ENCODE measurements at places on chromosomes 12 and 14.

GRCh38 chr12:76290963-76291859 is 57.0 kb downstream of the BBS10 start:
- no peak for DNase-seq

GRCh38 chr12:102005256-102005655 is 56.5 kb downstream of the WASHC3 start:
- DNase-seq = no peak

- DNase-seq = peak; percentile 51
Observed at GRCh38 chr14:105491366-105491973, 424 bp downstream of the TEDC1 start.

GRCh38 chr12:54051026-54051842 is 2.4 kb upstream of the HOXC4 start:
- no peak for DNase-seq

DNA sequence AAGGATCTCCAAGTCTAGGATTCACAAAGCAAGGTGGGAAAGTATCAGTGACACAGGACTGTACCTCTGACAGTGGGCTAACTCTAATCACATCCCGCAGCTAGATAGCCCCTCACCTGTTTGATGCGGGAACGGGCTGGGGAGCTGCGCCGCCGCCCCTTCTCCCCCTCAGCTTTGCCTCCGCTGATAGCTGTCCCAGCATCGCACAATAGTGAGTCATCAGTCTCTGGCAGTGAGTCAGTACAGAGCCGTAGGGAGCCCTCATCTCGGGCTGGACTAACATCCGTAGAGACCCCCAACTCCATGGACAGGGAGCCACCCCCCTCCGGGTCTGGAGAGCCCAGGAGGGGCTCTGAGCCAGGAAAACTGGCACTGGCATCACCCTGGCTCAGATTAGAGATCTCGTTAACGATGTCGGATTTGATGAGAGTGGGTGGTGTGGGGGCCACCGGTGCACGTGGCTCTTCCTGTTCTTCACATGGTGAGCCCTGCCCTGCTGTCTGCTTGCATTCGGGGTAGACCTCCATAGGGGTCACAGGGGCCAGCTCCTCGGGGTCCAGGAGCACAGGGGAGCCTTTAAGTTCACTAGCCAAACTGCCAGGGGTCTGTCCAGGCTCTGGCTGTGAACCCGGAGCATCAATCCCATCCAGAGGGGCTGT is 10.9 kb downstream of the KMT2D start:
- no peak for DNase-seq

GRCh38 chr12:108547686-108548085 is 13.3 kb downstream of the SART3 start:
- no peak for DNase-seq

- DNase-seq = no peak
Observed at GRCh38 chr12:107035733-107036132, 48.8 kb upstream of the MTERF2 start.

DNA sequence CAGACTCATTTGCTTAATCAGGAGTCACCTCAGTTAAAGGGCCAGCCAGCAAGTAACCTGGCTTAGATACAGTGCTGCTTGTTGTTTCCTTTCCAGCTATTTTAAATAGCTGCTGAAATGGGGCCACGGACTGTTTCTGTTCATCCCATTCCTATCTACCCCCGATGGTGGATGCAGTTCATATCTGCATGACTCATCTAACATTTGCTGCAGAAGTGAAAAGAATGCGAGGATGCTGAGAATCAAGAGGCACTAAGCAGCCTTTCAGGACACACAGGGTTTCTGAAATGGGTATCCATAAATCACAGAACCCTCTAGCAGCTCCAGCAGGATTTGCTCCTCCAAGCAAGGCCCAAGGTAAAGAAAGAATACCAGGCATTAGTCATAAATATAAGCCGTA is 60.2 kb upstream of the RTRAF start:
- no peak for DNase-seq

DNA sequence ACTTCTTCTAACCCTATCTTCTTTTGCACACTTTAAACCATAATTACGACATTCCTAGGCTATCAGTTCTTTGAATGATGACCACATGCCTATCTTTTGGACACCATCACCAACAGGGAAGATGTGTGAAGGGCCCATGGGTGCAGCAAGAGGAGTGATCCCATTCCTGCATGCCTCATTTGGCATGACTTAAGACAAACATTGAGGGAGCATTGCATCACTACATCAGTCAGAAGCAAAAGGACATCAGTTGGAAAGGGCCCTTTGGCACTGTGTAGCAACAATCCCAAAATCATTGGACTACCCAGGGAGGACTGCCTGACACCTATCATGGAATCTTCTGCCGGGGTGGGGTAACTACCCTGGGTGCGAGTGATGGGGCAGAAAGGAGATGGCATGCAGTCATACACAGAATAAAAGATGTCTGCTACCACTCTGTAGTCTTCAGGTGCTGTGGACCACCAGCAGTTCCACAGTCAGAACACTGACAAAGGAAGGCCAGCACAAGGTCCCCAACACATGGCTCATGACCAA is 10.7 kb upstream of the TMBIM6 start:
- DNase-seq = no peak

- DNase-seq = no peak
Observed at GRCh38 chr12:45663455-45663854, 66.1 kb upstream of the ARID2 start.

- no peak for DNase-seq
Observed at GRCh38 chr12:59444932-59445331, 150.9 kb upstream of the SLC16A7 start.

GRCh38 chr12:7155471-7156034 is 25.4 kb downstream of the CLSTN3 start:
- DNase-seq = peak; percentile 77

GRCh38 chr14:34785223-34786006 is 71.0 kb upstream of the CFL2 start:
- no peak for DNase-seq

DNA sequence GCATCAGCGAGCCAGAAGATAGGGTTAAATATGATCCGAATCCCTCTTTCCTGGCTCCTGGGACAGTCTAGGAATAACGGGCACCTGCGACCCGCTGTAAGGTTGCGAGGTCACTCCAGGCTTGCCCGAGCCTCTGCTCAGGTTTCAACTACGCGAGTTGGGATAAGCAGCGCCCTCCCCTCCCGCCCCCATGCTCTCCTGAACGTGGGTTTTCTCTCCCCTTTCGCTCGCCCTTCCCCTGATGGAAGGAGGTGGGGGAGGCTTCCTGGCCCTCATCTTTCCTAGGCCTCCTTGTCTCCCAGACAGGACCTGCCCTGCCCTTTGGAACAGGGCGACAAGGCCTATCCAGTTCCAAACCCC is 753 bp upstream of the ATP5MC2 start:
- no peak for DNase-seq

- no peak for DNase-seq
Observed at GRCh38 chr14:74675219-74675618, 37.7 kb downstream of the AREL1 start.

Measured in NCI-H1105 (cell line).